ENCODE measurements at places on chromosomes 1 and 21. TPM values are rescaled to one million over a fixed set of nuclear protein-coding genes. Genes with fewer than 3 reads are reported as not detected.

GRCh38 chr1:203554071-203554470, 60.1 kb downstream of the OPTC start:
- no peak for DNase-seq

- no peak for DNase-seq
Measured at GRCh38 chr1:53134961-53135734, 7.3 kb downstream of the SLC1A7 start.

- no peak for DNase-seq
Measured at GRCh38 chr1:55420929-55421716, 206.0 kb upstream of the USP24 start.

DNA sequence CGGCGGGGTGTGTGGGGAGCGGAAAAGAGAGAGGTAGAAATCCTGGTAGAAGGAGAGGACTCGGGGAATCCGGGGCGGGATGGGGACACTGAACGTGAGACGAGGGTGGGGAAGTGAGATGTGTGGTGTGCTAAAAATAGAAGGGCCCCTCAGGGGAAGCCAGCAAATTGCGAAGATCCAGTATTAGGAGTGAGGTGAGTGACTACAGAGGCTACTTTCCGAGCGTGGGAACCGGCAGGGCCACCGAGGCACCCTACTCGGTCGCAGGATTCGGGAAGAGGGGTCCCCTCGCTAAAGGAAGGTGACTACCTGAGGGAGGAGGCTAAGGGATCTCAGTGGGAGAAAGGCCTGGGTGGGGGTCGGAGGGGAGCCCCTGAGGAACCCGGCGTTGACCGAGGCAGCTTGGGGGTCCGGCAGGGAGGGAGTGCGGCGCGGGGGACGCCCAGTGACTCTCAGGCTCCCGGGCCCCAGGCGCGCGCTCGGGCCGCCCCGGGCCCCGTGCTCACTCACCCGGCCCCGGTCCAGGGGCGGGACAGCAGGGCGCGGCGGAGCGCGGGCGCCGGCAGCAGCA, 318 bp downstream of the ALDH4A1 start:
- no peak for DNase-seq

The S100A3 gene
- not detected for total RNA-seq

The SPOCD1 gene
- total RNA-seq: not detected

GRCh38 chr1:80891871-80892270, 908.9 kb upstream of the ADGRL2 start:
- no peak for DNase-seq

The LMX1A gene
- total RNA-seq: not detected

The CZIB gene
- total RNA-seq: 72.7 TPM

The INSRR gene
- not detected for total RNA-seq

- DNase-seq: no peak
Measured at GRCh38 chr1:46401964-46402626, 8.0 kb downstream of the FAAH start.

The KDF1 gene
- total RNA-seq: 0.14 TPM

- peak; percentile 48 for DNase-seq
Measured at GRCh38 chr21:42392731-42393442, 3.0 kb downstream of the TMPRSS3 start.

DNA sequence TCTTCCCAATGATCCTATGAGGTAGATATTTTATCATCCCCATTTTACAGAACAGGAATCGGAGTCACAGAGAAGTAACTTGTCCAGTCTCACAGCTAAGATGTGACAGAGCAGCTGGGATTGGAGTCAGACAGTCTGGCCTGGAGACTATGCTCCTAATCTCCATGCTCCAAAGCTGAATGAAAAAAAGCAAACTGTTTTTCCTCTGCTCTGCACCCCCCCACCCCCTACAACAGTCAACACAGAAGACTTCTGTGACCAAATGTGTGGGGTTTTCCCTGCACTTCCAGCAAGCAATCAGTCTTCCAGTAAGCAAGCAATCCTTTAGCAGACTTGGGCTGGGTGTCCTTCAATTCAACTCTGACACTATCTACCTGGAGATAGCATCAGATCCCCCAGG, 33.2 kb downstream of the KIRREL1 start:
- no peak for DNase-seq

GRCh38 chr1:114234408-114235124, 80.9 kb upstream of the SYT6 start:
- DNase-seq: peak; percentile 41

- peak; percentile 85 for DNase-seq
Measured at GRCh38 chr1:150621497-150622302, 7.7 kb downstream of the ENSA start.

The NBPF4 gene
- total RNA-seq: not detected

- no peak for DNase-seq
Measured at GRCh38 chr21:46518983-46519583, 60.4 kb downstream of the DIP2A start.

GRCh38 chr1:58929671-58930325, 146.0 kb upstream of the JUN start:
- no peak for DNase-seq

DNA sequence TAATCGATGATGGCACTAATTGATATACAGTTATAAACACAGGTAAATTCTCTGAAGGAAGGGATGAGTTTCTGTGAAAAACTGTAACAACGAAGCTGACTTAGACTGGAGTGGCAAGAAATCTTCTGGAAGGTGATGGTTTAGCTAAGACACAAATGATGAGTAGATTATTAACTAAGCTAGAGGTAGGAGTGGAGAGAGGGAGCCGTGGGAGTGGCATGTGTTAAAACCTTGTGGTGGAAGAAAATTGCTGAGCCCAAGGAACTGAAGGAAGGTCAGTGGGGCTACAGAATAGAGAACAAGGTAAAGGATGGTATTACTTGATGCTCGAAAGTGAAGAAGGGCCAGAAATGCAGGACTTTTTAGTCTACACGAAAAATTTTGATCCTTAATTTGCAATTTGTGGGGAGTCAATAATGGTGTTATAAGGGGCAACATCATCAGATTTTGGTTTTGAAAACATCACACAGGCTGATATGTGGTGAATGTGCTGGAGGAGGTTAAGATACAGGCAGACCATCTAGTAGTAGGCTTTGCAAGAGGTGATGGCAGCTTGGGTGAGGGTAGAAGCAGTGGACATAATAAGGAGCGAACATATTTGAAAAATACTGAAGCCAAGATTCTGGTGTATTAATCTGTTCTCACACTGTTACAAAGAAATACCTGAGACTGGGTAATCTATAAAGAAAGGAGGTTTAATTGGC, 93.8 kb downstream of the S1PR1 start:
- DNase-seq: no peak

GRCh38 chr1:33649759-33650158, 177.3 kb downstream of the ZSCAN20 start:
- no peak for DNase-seq

GRCh38 chr1:207861442-207862177, 49.3 kb downstream of the CD34 start:
- DNase-seq: no peak

DNA sequence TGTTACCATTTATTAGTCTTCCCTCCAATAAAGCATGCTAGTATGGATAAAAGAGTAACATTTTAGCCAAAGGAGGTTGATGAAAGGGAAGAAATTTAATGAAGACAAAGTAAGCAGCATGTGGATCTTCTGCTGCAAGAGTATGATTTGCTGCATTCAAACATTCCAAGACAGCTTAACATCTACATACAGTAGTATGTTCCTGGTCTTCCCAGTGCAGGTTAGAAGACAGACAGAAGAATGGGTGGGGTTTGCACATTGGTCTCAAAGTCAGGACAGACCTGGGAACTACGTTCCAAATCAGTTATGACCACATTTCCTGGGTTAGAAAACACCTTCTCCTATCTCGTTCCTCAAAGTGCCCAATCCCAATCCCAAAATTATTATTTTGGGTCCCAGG, 43.3 kb downstream of the PUM1 start:
- no peak for DNase-seq

- no peak for DNase-seq
Measured at GRCh38 chr1:28776341-28776740, 35.6 kb upstream of the OPRD1 start.

DNA sequence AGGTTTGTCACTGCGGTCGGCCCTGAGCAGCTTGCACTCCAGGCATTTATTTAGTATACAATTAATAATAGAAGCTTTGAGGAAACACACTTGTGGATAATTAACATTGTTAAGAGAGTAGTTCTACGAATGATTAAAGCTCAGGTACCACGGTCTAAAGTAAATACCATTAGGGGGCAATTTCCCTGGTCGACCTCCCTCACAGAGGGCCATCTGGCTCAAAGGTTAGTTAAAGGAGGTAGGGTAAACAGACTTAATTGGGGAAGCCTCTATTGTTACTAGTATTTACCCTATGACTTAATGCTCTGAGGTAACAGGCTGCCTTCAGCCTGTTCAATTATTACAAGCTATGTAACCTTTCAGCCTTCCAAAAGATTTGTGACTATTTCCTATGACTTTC, 122.3 kb upstream of the SLC44A3 start:
- no peak for DNase-seq

DNA sequence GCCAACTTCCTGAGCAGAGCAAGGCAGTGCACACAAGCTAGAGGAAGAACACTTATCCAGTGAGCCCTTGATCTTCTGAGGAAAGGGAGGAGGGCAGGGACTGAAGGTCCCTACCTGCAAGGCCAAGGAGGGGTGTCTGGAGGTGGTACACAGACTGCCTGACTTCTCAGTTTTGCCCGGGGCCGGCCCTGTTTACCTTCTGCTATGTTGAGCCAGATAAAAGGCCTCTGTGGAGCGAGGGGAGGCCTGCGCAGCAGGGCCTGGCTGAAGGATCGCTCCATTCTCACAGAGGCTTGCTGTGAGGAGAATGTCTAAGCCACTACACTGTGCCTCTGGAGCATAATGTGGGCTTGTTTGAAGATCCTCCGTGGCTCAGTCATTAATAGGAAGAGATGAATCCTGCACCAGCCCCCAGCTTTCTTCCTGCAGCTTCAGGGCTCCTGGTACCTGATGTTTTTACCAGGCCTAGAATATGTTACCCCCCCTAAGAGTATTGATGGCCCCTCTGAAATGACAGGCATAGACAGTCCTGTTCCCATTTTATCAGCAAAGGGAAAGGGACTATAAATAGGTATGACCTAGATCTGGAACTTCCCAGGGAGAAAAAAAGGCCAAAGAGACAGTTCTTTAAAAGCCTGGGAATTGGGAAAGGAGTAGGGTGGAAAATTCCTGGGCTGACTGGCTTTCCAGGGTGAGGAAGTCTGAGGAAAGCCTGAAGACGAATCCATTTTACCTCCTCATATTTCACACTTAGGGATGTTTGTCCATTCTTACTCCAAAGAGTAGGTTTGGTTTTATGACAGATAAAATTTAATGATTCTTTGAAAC, 4.7 kb downstream of the POGK start:
- no peak for DNase-seq

DNA sequence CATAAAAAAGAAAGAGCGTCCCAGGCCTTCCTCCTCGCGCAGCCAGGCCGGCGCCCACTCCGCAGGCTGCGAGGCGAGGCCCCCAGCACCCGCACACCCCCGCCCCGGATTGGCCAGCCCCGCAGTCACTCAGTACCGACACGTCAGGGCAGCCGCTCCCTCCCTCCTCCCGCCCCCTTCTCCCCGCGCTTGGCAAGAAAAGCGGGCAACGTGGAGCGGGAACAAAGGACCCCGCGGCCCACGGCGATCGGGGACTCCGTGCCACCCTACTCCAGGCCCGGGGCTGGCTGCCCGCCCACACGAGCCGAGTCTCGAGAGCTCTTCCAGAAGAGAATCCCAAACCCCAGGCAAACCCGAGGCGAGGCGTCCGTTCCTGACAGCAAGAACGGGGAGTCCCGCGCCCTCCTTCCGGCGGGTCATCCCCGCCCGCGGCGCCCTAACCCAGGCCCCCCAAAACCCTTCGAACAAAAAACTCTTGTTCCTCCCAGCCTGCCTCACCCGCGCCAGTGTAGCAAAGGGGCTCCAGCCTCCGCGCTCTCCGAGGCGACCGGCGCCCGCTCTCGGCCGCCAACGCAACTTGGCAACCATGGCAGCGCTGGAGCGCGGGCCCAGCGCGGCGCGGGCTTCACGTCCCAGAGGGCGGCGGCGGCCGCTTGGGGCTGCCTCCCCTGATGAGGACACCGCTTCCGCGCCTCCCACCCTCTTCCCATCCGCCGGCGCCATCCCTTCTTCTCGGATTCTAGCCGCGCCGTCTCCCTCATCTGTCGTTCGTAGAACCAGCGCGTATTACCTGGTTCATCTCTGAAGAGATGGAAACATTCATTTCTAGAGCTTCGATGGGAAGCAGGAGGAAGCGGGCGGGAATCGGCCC, 645 bp downstream of the IVNS1ABP start:
- DNase-seq: peak; percentile 94

The HFM1 gene
- total RNA-seq: not detected

DNA sequence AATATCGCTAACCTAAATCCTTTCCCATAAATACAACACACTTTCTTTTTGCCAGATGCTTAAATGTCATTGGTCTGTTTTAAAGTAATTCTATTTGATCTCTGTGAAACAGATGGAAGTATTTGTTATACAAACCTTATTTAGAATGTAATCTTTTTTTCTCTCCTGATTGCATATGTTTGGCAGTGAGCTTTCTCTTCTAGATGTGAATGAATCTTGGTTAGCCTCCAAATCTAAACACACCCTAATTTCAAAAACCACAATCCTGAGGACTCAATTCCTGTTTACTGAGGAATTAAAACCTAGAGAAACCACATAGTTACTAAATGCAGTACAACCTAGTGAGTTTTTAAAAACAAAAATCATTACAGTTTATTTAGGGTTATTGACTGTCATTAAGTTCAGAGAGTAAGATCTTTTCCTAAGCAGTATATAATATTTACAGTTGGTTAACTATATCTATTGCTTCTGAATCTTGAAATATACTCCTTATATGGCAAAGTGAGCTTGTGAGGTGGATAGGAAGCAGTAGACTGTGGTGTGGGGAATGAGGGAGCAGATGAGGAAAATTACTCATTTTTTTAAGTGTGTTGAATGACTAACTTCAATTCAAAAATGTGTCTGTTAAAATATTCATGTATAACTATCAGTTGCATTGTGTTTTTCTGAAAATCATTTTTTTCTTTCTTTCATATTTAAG, 218.7 kb downstream of the FMN2 start:
- no peak for DNase-seq

Data from Karpas-422 (cell line).